ENCODE measurements at places on chromosomes 4 and X.
A peak's percentile ranks its signal among the peaks of the same experiment; 100 is the strongest.

DNA sequence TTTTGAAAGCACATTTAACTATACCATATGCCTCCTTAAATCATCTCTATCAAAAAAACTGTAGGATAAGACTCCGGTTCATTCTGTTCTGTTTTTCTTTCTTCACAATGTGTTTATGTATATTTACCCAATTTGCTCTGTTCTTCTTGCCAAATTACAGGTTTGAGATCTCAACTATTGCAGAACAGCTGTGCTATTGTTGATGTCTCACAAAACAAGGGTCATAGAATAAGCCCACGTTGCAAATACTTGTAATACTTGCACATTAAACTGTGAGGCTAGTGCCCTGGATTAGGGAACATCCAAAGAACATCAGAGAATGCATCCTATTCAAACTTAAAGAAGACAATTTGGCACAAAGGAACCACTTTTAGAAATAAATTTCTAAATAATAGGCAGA is 45.4 kb downstream of the ANTXR2 start:
- no peak for DNase-seq

DNA sequence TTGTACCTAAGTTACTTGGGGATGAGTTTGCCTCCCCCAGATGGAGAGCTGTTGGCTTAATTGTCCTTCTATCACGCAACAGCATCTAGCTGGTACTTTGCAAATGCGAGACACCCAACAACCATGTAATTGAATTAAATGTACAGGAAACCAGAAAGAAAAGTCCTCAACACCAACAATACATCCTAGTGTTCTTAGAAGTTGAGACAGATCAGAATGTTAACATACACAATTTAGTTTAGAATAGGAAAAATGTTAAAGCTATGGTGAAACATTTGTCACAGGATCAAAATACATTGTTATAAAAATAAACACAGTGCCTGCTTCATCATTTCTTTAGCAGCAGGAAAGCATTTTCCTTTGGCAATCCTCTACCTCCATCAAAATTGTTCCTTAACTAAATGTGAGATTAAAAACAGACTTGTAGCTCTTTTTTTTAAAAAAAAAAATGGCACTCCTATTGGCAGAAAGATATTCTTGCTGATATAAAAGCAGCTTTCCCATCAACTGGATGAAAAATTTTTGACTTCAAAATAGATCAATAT is 163.1 kb upstream of the MID1 start:
- no peak for DNase-seq

GRCh38 chrX:155056877-155057792 is 13.8 kb downstream of the CMC4 start:
- DNase-seq, result peak; percentile 67

DNA sequence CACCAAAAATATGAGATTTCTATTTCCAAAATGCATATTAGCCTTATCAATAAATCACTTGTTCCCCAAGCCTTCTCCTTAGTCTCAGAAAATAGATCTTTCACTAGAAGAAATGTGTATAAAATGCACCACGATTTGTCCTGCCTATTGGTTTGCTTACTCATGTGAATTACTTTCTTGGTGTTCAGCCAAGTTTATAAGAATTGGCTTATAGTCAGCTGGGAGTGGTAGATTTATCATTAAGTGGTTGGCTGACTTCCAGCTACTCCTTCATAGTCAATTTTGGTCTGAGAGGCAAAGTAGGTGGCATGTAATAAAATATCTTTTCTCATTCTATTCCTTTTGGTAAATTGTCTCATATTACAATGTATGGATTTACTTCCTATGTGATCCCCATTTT is 1.3 kb downstream of the SULT1E1 start:
- peak; percentile 9 for DNase-seq

- no peak for DNase-seq
Observed at GRCh38 chrX:121585626-121586025, 538.2 kb downstream of the GLUD2 start.

All from iPS-NIHi11 (cell line).